ENCODE measurements at places on chromosomes 5 and 9. TPM values are rescaled to one million over a fixed set of nuclear protein-coding genes. Genes with fewer than 3 reads are reported as not detected.

The XRCC4 gene
- 10.0 TPM for total RNA-seq

GRCh38 chr5:39505363-39505762 is 80.6 kb upstream of the DAB2 start:
- H3K36me3 ChIP-seq: no peaks in the 10 kb centered on the region
- H3K27me3 ChIP-seq: no peaks in the 10 kb centered on the region
- H3K27ac ChIP-seq: no peak overlapping the region

DNA sequence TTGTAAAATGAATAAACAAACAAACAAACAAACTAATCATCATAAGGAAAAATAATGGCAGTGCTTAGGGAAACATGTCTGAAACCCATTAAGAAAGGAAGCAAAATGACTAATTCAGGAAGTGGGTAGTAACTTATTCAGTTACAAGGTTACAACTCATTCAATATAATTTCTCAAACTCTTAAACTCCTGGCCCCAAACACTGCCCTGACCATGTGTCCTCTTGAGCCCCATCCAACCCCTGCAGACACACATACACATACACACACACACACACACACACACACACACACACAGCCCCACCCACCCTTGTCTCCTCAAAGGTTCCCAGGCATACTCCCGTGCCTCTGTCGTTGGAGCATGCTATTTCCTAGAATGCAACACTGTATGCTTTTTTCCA is 193.9 kb downstream of the SEC61B start:
- no peaks in the 10 kb centered on the region for H3K36me3 ChIP-seq
- no peaks in the 10 kb centered on the region for H3K4me1 ChIP-seq
- no peak overlapping the region for H3K27ac ChIP-seq
- no peaks in the 10 kb centered on the region for H3K27me3 ChIP-seq

- H3K27me3 ChIP-seq: no peaks in the 10 kb centered on the region
- H3K36me3 ChIP-seq: no peaks in the 10 kb centered on the region
- H3K4me1 ChIP-seq: no peaks in the 10 kb centered on the region
- H3K27ac ChIP-seq: no peak overlapping the region
- H3K4me3 ChIP-seq: no peak overlapping the region
Observed at GRCh38 chr5:160956051-160956450, 104.0 kb upstream of the ATP10B start.

DNA sequence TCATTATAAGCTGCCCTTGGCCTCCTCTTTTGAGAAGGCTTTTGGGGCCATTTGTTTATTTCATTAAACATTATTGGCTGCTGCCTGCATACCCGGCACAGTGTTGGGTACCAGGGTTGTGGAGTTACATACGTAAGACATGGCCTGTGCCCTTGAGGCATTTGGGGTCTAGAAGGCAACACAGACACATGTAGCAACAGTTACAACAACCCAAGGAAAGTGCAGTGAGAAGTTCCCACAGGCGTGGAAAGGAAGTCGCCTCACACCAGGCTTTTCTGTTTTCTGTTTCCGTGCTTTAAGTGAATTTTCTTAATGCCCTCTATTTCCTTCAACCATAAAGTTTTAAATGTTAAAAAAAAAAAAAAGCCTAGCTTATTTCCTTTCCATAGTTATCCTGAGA is 47.4 kb downstream of the GALNT10 start:
- H3K4me1 ChIP-seq: no peaks in the 10 kb centered on the region
- no peak overlapping the region for H3K4me3 ChIP-seq
- H3K27me3 ChIP-seq: no peaks in the 10 kb centered on the region
- no peak overlapping the region for H3K27ac ChIP-seq
- H3K36me3 ChIP-seq: no peaks in the 10 kb centered on the region
